NB4 (cell line): ENCODE measurements at places on chromosomes 12 and 14.
A peak's percentile ranks its signal among the peaks of the same experiment; 100 is the strongest.

DNA sequence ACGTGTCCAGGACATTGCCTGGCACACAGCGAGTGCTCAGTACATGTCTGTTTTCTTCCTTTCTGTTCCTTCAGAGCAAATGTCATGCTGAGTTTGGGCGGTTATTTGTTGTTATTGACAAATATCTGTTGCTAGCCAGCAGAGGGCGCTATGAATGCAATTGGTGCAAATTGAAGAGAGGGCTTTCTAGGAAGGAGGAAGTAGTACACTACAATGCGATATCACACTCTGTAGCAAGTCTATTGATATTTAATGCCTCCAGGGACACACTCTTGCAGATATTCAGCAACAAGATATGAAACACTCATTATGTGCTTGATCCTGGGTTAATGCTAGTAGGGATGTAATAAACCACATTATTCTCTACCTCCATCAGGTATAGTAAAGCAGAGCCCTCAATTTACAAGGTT is 267.3 kb upstream of the SRRM4 start:
- DNase-seq = peak; percentile 84

- peak; percentile 81 for DNase-seq
Measured at GRCh38 chr12:57124261-57124877, 3.9 kb upstream of the LRP1 start.

- no peak for DNase-seq
Measured at GRCh38 chr12:92757597-92758121, 54.9 kb downstream of the PLEKHG7 start.

GRCh38 chr14:69263364-69263763 is 3.4 kb downstream of the GALNT16 start:
- peak; percentile 50 for DNase-seq

DNA sequence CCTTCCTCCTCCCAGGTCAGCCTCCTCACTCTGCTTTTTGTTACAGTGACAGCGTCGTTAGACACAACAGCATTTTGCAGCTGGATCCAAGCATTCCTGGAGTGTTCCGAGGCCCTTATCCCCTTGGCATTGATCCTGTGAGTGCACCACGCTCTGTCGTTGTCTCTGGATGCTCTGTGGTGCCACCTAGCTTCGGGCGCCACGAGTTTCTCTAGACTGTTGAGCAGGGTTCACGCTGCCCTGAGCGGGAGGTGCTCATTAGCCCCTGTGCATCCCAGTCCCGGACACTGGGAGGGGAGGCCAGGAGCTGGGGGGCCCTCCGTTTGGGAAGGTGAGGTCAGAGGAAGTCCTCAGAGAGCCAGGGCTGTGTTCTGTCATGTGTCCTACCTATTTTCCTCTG is 17.3 kb upstream of the DNAH10 start:
- DNase-seq = peak; percentile 43

GRCh38 chr12:130185455-130186391 is 23.5 kb downstream of the FZD10 start:
- no peak for DNase-seq

GRCh38 chr12:132560364-132560613 is 50.1 kb downstream of the LRCOL1 start:
- DNase-seq = no peak

GRCh38 chr12:71938728-71939385 is at the start of gene TPH2:
TSS of gene TPH2 (plus strand) at chr12:71938845. CDS start at chr12:71938987, 142 bp downstream.
- peak; percentile 81 for DNase-seq

DNA sequence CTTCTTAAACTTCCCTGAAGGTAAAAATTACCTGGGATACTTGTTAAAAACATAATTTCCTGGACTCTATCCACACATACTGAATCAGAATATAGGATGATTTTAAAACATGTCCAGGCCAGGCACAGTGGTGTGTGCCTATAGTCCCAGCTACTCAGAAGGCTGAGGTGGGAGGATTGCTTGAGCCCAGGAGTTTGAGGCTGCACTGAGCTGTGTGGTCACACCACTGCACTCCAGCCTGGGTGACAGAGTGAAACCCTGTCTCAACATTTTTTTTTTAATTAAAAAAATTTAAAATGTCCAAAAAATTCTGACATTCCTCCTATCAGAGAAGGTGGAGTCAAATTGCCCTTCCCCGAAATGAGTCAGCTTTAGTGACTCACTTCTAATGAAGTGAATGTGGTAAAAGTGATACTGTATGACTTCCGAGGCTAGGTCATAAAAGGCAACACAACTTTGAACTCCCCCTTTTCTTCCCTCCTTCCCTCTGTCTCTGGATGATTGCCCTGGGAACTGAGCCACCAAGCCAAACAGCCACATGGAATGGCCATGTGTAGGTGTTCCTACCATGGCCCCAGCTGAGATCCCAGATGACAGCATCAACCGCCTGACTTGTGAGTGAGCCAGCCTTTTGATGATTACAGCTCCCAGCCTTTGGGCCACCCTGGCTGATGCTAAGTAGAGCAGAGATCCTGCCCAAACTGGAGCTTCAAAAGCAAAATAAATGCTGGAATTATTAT is 36.3 kb downstream of the LIMA1 start:
- DNase-seq = peak; percentile 75

DNA sequence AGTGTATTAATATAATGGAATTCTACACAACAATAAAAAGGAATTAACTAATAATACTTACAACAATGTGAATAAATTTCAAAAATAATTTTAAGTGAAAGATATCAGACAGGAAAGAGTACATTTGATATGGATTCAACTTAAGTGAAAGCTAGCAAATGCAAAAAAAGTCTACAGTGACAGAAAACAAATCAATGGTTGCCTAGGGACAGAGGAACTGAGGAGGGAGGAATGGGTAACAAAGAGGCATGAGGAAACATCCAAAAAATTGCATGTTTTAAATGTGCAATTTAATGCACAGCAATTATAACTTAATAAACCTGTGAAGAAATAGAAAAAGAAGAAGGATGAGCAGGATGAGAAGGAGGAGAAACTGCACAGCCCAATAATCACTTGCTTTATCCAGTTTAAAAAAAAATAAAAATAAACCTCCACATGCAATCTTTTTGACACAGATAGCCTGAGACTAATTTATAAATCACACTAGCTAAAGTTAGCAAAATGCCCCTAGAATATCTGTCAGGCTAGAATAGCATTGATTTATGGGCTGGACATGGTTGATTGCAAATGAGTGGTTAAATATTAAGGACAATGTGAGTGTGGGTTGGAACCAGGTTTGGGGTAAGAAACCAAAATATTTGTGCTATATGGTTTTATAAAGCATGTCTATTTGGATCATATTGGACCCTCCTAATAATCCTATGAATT is 1089.1 kb downstream of the TRHDE start:
- DNase-seq = no peak
